Fibroblast of skin of right quadriceps (primary cell): ENCODE measurements at places on chromosomes 11 and 22.

DNA sequence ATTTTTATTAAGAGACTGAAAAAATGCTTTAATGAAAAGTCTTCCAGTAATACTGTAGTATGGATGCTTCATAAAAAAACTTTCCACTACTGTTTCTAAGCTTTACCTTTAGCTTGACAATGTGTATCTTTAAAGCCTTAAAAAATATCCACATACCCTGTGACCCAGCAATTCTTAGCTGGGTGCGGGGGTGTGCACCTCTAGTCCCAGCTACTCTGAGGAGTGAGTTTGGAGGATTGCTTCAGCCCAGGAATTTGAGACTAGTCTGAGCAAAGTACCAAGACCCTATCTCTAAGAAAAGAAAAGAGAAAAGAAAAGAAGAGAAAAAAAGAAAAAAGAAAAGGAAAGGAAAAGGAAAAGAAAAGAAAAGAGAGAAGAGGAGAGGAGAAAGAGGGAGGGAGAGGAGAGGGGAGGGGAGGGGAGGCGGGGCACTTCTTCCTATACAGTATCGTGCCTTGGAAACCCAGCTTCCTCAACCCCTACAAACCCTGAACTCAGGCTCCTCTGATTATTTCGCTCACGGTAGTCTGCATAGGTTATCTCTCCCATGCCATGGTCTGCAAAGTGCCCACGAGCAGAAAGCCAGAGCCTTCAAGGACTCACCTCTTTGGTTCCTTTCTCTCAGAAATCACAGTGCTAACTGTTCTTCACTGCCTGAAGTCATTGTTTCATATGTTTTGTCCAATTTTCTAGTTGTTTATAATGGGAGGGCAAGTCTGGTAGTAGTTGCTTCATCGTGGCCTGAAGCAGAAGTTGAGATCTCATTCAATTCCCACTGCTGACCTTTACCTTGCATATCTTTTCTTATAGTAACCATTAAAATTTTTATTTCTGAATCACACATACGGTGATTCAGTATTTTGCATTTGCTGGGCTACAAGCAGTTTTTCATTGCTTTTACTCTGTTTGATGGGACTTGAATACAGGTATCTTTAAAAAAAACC lies 82.2 kb downstream of the FAM83F start:
- DNase-seq, result no peak

DNA sequence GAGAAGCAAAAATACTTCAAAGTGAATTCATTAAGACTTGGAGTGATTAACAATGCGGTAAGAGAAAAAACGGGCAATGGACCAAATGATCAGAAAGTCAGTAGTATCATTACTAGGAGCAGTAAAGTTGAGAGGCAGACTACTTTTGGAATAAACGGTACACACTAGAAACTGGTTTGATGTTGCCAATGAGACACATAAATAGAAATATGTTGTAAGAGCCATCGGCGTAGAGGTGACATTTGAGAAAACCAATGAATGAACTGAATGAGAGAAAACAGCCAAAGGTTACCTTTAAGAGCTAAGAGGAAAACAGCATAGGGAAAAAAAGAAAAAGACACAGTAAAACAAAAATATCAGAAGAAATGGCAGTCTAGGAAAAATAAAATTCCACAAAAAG lies 6.2 kb downstream of the CHORDC1 start:
- no peak for DNase-seq

- no peak for DNase-seq
Observed at GRCh38 chr22:28143961-28144745, 225.1 kb upstream of the PITPNB start.

DNA sequence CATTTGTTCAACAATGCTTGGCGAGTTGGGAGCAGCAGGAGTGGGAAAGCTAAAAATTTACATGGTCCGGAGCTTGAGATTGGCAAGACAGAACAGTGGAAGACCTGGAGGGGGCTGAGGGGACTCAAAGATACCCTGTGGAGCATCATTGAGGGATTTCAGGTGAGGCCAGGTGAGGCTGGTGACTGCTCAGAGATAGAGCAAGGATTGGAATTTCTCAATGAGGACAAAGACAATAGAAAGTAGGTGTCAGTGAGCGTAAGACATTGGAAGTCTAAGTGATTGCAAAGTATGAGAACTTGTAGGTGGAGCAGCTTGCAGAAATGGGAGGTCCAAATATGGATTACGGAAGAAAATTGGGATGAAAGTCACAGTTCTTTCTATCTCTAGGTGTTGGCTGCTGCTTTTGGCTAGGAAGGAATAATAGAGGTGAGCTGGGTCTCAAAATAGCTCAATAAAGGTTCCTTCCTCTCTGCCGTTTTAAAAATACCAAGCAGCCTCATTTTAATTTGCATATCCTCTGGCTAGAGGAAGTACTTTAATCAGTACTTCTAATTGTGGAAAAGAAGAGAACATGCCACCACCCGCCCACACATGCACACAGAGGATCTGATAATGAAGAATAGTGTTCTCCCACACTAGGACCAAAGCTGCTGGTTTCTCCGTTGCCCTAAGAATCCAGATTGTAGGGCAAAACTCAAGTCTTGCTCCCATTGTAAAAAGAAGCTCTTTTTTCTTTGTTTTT lies 41.8 kb upstream of the SORL1-AS1 start:
- DNase-seq, result no peak

- no peak for DNase-seq
Observed at GRCh38 chr22:35195821-35196220, 61.5 kb upstream of the HMGXB4 start.

DNA sequence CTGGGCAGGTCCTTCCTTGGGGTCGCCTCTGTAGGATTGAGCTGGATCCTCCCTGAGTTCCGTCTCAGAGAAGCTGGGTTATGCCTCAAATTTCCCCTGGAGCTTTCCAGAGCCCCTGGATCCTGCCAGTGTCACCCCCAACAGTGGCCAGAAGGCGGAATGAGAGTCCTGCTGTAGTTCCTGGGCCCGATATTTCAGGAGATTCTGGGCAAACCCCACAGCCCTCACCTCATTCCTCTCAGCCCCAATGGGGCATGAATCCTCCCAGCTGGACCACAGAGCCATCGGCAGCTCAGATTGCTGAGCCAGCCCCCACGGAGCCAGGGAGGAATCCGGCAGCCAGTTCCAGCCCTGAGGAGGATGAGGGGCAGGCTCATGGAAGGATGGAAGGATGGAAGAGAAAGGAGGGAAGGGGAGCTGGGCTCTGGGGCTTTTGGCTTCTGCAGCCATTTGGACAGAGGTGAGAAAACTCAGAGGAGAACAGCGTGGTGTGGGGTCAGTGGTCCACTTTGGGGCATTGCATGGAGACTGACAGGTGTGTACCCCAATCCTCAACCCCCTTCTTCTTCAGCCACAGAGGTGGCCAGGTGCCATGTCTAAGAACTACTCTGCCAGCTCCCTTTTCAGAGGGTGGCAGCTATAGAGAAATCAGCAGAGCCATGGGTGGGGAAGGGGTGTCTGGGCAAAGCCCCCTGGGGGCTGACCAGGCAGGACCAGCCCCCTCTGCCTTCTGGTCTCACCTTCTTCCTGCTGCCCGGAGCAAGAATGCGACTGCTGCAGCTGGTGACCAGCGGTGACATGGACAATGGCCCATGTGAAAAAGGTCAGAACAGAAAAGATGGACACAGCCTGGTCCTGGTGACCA lies 867.6 kb downstream of the TBC1D22A start:
- no peak for DNase-seq

DNA sequence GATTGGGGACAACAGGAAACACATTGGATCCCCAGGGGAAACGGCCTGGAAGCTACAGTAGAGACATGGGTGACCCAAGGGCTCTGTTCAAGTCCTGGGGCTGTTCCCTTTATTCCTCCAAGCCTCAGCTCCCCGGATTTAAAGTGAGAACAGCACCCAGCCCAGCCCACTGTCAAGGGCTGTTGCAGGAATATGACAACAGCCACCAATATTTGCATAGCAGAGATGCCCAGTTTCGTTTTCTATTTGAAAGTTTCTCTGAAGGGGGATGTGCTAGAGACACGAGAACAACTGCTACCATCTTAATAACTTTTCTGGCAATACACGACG lies 81.1 kb upstream of the WNT7B start:
- peak; percentile 44 for DNase-seq

- DNase-seq, result peak; percentile 49
Observed at GRCh38 chr11:108754901-108755625, 90.2 kb downstream of the DDX10 start.

- no peak for DNase-seq
Observed at GRCh38 chr11:100785148-100785983, 98.3 kb downstream of the ARHGAP42 start.

- DNase-seq, result no peak
Observed at GRCh38 chr22:47822422-47822821, 1060.0 kb downstream of the TBC1D22A start.

DNA sequence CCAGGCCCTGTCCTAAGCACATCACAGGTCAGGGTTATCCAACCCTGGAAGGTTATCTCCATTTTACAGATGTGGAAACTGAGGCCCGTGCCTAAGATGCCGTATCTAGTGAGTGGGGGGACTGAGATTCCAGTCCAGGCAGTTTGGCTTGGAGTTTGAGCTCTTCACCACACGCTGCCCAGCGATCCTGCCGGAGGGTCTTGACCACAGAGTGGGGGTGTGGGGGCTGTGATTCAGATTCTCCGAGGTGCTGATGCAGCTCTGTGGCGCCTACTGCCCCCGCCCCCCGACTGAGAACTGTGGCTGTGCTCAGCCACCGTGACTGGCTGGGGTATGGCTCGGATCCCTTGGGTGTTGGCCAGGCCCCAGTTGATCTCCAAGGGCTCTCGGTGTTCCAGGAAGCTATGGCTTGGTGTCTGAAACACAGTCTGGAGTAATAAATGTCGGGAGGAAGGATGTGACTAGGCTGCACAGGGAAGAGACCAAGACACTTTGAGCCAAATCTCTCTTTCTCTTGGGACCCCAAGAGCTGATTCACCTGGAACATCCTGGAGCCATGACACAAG lies 60.6 kb upstream of the RASD2 start:
- DNase-seq, result peak; percentile 71

DNA sequence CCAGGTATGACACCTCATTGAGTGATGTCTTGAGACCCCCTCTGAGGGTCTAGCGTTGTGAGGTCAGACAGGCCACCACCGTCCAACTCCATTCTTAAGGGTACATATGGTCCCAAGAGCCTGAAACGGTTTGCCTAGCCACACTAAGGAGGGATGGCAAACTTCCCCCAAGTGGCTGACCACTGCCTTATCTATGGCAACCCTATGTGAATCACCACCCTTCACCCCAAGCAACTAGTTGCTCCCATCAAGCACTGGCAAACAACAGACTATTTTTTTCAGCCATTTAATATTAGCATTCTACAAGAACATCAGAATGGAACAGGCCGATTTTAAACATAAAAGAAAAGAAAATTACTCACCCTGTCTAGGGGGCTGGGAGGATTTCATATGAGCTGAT lies 22.8 kb downstream of the THOC5 start:
- DNase-seq, result no peak

- DNase-seq, result no peak
Observed at GRCh38 chr22:44386386-44387035, 73.8 kb upstream of the SHISAL1 start.

GRCh38 chr11:17581732-17582053 lies 34.6 kb downstream of the OTOG start:
- no peak for DNase-seq

GRCh38 chr11:5690736-5691135 lies 1.1 kb downstream of the TRIM22 start:
- DNase-seq, result no peak

- no peak for DNase-seq
Observed at GRCh38 chr11:19382131-19382611, 141.4 kb upstream of the E2F8 start.

DNA sequence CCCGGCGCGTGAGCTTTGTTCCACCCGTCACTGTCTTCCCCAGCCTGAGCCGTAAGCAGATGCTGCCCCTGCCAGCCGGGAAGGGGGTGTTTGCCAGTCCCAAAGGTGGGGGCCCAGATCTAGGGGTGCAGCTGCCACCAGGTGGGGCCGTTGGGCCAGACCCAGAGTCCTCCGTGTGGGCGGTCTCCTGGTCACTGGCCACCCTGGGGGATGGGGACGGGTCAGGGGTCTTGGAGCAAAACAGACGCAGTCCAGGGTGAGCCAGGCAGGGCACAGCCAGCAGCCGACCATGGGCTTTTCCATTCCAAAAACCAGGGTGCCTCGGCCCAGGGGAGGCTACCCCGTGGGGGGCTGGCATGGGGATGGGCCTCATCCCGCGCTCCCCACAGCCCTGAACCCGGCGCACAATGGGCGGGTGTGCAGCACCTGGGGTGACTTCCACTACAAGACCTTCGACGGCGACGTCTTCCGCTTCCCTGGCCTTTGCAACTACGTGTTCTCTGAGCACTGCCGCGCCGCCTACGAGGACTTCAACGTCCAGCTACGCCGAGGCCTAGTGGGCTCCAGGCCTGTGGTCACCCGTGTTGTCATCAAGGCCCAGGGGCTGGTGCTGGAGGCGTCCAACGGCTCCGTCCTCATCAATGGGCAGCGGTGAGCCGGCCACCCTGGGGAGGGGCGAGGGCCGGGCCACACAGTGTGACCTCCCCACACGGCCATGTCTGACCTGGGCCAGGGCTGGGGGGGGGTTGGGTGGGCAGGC lies 3.5 kb downstream of the MUC5B start:
- DNase-seq, result no peak

DNA sequence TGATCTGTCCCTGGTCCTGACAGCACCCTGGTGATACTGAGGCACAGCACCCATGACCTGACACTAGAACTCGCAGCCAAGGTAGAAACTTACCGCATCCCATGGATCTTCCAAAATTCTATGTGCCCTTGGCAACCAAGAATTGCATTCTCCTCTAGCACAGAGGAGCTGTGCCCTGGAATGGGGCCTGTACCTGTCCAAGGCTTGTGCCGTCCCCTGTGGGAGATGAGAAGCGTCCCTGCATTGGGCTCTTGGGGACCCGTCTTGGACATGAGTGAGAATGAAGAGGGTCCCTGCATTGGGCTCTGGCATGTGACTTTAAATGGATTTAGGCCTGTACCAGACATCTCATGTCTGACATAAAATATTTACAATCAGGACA lies 67.1 kb downstream of the GGTLC2 start:
- DNase-seq, result no peak

GRCh38 chr22:48156603-48157355 lies 1394.3 kb downstream of the TBC1D22A start:
- no peak for DNase-seq
